ENCODE measurements at places on chromosomes 4 and X.

DNA sequence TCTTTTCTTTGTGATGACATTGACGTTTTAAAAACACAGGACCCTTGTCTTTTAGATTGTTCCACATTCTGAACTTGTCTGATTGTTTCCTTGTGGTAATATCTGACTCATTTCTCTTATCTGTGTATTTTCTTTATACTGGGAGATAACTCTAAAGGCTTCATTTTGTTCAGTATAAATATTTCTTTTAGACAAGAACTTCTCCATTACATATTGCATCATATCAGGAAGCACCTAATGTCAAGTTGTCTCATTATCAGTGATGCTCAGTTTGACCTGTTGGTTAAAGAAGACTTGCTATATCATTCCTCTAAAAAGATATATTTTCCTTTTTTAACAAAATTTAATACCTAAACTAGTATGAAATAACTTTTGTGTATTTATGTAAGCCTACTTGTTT is 152.3 kb upstream of the BMP3 start:
- no peak for DNase-seq

DNA sequence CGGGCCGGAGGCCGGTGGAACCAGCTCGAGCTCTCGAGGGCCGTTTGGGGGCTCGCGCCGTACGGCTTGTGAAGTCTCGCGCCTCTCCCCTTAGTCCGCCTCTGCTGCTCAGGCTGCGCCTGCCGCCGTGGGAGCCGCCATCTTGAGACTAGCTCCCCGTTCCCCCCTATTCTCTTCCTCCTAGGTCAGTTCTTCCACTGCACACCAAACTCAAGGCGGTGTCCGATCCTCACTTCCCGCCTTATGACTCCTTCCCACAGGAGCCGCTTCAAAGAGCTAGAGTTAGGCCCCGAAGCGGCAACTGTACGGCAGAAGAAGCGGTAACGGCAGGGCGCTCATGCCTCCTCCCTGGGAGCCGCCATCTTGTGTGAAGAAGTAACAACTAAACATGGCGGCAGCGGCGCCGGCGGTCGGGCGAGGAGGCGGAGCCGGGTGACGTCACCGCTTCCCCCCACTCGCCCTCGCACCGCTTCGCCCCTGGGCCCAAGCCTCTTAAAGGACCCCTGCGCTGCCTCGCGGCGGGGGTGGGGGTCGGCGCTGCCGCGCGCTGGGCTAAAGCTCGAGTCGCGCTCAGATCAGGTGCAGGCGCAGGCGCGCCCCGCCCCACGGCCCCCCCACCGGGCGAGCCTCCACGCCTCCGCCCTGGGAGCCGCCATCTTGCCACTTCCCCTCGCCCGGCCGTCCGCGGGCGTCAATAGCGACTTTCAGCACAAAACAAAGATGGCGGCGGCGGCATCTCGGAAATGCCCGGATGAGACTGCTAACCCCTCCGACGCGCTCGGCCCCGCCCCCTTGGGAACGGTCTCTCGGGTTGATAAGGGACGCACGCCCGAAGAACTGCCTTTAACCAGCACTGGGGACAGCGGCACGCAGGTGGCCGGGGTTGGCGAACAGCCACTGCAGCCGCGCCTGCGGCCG is at the start of gene HCFC1:
HCFC1 (minus strand) TSS at position 369 of the 918 bp plus-strand sequence. CDS start 978 bp downstream, outside the sequence.
- peak; percentile 94 for DNase-seq

DNA sequence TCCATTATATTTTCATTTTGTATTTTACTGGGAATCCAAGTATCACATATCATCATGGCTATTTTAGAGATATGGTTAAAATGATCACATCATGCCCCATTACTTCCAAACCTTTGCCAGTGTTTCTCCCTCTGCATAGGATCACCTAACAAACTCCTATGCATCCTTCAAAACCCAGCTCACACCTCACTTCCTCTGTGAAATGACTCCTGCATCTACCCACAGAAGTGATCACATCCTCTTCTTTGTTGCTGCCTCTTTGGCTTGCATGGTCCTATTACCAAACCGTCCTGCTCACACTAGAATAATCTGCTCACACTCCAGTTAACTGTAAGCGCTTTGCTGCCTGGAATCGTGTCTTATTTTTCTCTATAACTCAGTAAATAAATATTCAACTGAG is 74.7 kb upstream of the C4orf50 start:
- no peak for DNase-seq

DNA sequence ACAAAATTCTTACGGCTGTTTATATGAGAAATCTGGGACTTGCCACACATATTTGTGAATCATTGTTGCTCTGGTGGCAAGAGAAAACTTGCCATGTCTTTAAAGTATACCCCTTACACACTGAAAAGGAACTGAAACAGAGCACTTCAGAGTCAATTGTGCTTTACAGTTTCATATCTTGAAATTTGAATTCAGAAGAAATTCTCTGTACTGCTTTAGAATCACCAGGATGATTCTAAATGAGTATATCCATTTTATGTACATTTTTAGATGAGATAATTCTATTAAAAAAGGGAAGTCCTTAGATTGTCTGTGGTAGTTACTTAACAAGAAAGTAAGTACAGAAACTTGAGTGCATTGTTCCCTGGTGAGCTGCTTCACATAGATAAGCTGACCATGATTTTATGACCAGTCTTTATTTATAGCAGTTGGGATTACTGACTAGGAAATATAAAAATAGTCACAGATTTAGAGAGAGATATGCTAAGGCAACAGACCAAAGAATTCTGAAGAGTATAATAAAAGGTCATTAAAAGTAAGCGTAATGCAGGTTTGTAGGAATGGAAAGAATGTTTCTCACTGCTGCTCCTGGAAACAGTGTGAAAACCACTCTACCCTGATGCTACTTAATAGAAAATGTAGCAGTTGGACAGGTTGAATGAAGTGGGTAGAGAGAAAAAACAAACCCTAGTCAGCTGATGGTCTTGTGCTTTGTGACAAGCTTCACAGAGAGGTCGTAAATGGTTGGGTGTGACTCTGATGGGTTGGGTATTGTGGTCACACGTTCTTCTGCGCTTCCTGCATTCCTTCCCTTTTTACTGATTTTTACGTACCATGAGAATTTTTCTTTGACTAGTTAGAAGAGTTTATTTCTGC is 41.0 kb downstream of the FNIP2 start:
- peak; percentile 35 for DNase-seq

DNA sequence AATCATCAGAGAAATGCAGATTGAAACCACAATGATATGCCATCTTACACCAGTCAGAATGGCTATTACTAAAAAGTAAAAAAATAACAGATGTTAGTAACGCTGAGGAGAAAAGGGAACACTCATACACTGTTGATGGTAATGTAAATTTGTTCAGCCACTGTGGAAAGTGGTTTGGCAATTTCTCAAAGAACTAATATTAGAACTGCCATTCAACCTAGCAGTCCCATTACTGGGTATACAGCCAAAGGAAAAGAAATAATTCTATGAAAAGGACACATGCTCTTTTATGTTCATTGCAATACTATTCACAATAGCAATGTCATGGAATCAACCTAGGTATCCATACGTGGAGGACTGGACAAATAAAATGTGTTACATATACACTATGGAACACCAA is 566.3 kb downstream of the STPG2 start:
- DNase-seq = no peak

GRCh38 chr4:52968691-52969090 is 106.6 kb downstream of the RASL11B start:
- no peak for DNase-seq

GRCh38 chrX:124228849-124229248 is 103.6 kb upstream of the TEX13D start:
- DNase-seq = no peak

GRCh38 chrX:50718776-50719175 is 95.2 kb downstream of the SHROOM4 start:
- DNase-seq = no peak

DNA sequence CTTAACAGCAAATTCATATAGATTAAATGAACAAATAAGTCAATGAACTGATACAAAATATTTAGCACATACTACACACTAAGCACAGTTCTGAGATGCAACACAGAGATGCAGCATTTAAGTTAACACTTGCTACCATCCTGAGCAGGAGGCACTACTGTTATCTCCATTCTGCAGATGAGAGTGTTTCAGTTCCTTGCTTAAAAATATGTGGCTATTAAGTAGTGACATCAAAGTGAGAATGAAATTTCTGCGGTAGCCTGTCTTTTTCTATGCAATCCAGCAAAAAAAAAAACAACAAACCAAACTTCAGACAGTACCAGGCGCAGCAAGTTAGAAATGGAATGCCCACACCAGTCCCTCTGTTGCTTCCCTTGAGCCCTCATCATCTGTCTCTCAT is 90.8 kb downstream of the SHISA3 start:
- DNase-seq = no peak

- no peak for DNase-seq
Measured at GRCh38 chrX:140104760-140105159, 139.4 kb upstream of the CXorf66 start.

DNA sequence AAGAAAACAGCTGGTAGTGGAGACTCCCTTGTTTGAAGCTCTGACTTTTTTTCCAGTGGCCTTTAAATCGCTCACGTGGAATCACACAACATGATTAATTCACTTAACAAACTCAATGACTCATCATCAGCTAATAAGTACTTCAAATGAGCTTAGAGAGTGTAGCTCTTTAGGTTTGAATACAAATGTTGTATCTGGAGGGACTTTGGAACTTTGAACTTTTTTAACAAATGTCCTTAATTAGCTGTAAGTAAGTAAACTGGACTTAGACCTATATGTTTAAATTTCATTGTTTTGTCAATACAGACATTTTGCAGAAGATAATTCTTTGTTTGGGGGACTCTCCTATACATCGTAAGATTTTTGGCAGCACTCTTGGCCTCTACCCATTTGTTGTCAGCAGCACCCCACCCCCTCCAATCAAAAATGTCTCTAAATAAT is 581.1 kb downstream of the SPRY1 start:
- DNase-seq = no peak

DNA sequence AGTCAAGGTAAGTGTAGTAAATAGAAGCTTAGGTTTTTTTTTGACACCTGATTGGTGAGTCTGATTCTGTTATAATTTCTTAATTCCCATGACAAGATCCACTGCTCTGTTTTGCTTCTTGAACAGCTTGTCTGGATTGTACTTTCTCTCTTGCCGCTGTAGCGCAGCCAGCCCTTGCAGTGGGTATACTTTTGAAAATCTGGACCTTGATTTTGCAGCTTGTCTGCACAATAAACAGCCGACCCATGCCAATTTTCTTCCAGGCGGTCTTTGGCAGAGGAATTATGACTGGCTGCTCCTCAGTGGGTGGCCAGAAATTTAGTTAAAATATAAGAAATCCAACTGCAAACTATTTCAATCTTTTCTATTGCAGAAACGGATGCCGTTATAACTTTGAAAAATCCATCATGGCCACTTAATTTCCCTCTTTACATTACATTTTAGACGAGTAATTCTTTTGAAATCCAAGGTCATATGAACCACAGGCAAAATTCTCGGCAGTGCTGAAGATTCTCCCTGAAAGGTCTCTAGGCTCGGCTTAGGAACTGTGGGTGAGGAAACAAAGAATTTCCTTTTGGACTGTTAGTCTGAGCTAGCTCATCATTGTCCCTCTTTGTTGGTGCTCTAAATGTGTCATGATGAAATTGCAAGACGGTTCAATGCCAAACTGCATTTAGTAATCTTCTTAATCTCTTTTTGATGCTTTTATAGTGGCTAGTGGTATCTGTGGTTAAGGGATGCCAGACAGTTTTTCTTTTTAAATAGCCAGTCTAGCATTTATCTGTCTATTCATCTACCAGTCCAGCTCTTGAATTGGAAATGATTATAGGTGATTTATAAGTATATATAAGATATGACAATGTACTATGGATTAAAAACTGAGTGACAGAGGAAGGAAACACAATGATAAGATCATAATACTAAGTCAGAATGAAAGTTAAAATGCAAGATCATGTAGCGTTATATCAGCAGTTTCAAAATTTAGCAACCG is 31.5 kb upstream of the PTTG2 start:
- no peak for DNase-seq

DNA sequence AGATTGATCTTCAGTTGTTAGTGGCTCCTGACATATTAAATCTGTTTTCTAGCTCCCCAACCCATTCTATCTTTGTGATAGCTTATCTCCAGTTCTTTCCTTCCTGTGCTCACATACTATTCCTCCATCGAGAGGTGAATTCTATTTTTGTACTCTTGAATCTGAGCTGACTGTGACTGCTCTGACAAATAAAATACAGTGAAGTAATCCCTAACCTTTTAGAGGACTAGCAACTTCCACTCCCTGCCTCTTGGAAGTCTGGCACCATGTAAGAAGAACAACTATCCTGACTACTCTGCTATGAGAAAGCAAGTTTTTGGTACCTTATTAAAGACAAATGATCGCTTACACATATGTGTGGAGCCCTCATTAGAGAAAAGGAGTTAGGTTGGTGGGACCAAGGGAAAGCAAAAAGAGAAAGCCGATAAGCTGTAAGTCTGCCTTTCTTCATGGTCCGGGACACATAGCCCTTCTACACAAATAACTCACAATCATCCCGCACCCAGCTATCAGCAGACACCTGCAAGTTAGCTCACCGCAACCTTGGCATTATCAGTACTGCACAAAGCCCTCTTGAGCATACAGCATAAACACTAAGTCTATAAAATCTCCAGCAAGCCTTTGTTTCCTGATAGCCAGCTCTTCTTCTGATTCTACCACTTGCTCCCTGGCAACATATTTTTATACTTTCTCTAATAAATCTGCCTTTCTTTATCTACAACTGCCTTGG is 13.5 kb upstream of the PPM1K start:
- DNase-seq = no peak

DNA sequence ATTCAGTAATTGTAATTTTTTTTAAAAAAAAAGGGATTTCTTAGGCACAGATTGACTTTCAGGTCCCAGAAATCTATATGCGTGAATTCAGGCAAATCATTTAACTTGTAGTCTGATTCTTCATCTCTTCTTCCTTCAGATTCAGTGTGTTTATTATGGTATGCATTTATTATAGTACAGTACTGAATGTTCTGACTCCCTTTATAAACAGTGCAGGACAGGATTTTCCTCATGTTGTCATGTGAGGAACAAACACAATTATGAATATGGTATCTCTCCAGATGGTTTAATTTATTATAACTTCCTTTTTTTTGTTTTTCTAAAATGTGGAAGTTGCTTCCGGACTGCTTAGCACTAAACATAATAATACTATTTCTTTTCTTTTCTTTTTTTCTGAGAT is 54.2 kb downstream of the RPS3A start:
- DNase-seq = no peak

DNA sequence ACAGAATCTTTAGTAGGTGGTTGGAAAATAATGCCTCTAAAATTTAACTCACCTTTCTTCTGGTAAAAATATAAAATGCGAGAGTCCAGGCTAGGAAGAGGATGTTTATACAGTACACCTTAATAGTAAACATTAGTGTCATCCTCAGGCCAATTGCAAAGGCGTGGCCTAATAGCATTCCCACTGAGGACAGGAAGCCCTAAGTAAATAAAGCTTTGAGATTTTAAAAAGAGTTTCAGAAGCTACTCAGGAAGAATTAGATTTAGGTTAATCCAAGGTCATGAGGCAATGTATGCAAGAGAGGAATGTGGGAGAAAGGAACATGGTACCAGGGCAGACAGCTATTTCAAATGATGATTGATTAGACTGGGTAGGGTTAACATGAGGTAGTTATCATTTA is 49.5 kb downstream of the RPGR start:
- no peak for DNase-seq

GRCh38 chr4:89119836-89120235 is 8.5 kb downstream of the TIGD2 start:
- DNase-seq = no peak

- DNase-seq = no peak
Measured at GRCh38 chrX:150702966-150703694, 9.9 kb downstream of the MTMR1 start.
